Right ventricle myocardium superior (tissue), 1 donor: ENCODE measurements at places on chromosomes 11 and 22. TPM values are rescaled to one million over a fixed set of nuclear protein-coding genes. Genes with fewer than 3 reads are reported as not detected.

DNA sequence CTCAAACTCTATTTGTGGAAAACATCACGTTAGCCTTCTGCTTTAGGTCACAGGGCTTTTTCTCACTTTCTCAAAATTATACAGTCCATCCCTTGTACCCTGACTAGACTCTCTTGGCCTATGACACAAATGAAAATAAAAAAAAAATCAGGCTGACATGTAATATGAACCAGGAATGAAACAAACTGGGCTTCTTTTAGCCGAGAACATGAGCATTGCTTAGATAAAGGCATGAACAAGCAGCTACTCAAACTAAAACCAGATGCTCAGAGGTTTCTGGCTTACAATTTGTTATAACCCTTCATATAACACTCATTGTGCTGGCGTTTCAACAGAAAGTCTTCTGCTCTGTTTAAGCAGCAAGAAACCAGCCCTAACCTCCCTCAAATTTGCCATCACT is 265.5 kb upstream of the NARS2 start:
- DNase-seq, result no peak

- no peak for DNase-seq
These were observed 12.4 kb downstream of the POLR3H start for GRCh38 chr22:41531715-41532477.

DNA sequence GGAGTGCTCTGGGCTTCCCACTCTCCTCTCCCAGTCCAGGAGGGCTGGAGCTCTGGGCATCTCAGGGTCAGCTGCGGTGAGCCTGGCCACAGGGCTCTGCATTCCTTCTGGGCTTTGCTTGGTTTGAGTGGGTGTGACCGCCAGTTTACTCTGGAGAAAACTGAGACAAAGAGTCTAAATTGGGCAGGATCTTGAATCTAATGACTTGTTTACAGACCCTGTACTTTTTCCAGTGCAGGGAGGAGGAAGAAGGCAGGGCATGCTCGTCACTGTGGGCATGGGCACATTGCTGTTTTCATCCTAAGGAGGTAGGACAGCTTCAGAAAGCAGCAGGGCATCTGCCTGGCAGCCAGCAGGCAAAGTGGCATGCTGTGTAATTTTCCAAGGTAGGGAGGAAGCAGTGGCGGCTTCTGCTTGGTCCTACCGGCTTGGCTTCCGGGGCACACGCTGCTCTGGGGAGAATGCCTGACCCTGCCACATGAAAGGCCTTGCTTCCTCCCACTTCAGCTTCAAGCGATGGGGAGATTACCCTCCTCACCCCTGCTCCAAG is 22.9 kb downstream of the FLI1 start:
- DNase-seq, result no peak

DNA sequence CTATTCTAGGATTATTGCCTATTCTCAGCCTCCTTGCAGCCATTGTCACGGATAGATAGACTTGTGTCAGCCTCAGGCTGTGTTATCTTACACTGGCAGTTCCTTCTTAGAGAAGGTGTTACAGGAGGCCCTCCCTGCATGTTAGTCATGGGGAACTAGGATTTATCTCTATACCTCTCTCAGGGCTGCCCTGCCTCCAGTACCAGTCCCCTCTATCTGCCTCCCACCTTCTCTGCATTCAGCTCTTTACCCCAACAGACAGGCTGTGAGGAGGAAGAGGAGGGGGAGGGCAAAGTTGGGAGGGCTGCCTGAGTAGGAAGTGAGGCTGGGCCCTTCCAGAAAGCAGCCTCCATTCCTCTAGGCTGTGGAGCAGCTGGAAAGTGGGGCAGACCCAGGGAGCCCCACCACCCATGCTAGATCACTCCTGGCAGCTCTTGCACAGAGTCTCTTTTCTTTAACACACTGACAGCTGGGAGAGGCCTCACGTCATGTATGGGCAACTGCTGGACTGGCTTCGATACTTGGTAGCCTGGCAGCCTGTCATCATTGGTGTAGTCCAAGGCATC is 2.9 kb upstream of the IL18BP start:
- no peak for DNase-seq

GRCh38 chr11:93063086-93063485 is 93.6 kb downstream of the MTNR1B start:
- DNase-seq, result no peak

Gene KCNJ1
- not detected for total RNA-seq

Gene ANO1
- 6.2 TPM for total RNA-seq

DNA sequence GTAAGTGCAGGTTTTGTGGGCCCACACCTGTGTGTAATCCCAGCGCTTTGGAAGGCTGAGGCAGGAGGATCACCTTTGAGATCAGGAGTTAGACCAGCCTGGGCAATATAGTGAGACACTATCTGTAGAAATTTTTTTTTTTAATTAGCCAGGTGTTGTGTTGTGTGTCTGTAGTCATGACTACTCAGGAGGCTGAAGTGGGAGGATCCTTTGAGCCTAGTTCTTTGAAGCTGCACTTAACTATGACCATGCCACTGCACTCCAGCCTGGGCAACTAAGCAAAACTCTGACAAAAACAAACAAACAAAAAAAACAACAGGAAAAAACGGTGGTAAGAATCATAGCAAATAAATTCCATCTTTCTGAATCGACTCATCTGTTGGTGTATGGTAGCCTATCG is 268.6 kb upstream of the PDGFD start:
- DNase-seq, result no peak

Gene MS4A6A
- 49.6 TPM for total RNA-seq

Gene SCARF2
- 2.6 TPM for total RNA-seq

GRCh38 chr11:45921561-45922424 is 663 bp upstream of the LARGE2 start:
- DNase-seq, result peak; percentile 39

GRCh38 chr11:98027652-98028051 is 993.1 kb upstream of the CNTN5 start:
- no peak for DNase-seq

DNA sequence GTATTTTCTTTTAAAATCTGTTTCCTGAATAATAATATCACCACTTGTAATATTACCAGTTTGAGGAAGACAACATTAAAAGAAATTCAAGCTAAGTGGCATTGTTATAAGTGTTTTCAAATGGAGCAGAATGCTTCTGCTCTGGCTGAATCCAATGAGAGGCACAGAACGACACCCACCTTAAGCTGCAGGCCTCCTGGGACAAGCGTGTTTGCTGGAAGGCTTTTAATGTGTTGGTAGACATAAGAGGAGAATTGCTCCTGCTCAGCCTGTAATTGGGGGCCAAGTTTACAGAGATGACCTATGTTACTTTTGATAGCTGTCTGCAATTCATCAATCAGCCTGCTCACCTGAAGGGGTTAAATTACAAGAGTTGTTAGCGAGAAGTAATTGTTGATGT is 242.2 kb downstream of the DCDC1 start:
- DNase-seq, result no peak

DNA sequence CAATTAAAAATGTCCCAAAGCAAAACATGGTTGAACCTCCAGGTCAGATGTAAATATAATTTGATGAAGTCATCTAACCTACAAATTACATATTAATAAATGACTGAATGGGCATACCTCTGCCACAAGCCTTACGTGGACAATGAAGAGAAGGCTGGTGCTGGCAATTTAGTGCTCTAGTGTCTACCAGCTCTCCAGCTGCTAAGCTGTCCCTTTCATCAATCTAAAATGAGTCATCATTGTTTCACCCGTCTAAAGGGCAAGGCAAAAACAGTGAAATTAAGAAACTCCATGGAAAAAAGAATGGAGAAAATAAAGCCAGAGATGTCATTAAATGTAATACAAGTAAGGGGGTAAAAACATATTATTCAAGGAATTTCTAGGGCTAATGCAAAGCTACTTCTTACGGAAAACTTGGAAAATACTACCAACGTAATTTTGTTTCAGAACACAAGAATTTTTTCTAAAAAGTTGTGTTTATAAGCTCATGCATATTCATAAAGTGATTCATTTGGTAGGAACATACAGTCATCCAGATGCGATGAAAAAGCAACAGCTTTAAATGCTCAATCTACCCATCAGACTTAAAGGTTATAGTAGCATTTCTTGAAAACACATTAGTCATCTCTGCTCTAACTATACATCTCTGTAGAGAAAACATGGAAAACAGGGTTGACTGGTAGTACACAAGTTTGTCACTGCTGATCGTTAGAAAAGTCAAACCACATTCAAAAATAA is 71.5 kb downstream of the SIK3 start:
- DNase-seq, result no peak

Gene CDC42EP1
- 15.4 TPM for total RNA-seq

DNA sequence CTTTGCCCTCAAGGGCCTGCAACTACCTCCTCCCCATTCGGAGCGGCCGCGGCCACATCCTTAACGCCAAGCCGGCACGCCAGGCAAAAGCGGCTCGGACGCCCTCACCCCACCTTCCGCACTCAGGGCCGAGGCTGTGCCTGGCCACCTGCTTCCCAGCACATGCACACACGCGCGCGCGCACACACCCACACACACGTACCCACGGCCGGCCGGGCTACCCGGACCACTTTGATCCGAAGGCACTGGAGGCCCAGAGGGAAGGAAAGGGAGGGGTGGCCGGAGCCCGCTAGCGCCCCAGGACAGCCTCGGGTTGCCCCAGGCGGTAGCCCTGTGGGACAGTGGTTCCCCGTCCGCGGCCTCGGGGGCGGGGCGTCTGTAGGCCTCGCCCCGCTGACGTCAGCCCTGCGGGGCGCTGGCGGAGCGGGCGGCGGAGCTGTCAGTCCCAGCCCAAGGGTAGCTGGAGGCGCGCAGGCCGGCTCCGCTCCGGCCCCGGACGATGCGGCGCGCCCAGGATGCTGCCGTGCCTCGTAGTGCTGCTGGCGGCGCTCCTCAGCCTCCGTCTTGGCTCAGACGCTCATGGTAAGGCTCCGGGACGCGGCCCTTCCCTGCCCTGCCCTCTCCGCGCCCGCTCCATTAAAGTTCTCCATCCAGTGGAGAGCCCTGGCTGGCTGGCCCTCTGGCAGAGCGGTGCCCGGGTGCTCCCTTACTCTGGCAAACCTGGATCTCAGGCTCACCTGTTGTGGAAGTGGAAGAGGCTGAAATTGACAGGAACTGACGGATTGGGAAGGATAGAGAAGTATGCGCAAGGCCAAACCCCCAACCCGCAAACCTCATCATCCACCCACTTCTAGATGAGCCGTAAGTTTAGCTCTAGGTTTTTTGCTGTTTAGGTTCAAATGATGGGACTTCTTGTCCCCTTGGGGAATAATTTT is at the start of gene IL10RA:
Gene IL10RA, plus strand, starts transcription at position 442 of the 935 bp plus-strand sequence. Its CDS starts 74 bp downstream, at position 516.
- DNase-seq, result peak; percentile 93

Gene FOLH1
- total RNA-seq, result 0.27 TPM

Gene RIMBP3B
- not detected for total RNA-seq

Gene KRTAP5-2
- total RNA-seq, result not detected

Gene CCDC157
- total RNA-seq, result 0.51 TPM

DNA sequence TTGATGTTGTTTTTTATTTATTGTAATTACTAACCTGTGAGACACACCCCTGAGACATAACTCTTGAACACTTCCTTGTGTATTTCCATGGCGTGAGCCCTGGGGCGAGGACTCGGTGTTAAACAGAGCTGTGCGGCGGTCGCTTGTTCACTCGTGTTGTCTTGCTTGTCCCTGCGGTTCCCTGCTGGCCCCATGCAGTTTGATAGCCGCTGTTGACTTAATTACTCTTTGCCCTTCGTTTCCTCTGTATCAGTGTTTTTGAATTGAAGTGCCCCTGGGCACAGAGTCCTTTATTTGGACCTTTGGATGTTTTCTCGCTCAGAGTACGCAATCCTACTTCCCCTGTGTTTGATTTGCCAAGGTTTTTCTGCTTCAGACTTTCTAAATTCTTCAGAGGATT is 52.7 kb downstream of the TBC1D22A start:
- DNase-seq, result no peak

Gene SHANK2
- total RNA-seq, result 0.11 TPM

DNA sequence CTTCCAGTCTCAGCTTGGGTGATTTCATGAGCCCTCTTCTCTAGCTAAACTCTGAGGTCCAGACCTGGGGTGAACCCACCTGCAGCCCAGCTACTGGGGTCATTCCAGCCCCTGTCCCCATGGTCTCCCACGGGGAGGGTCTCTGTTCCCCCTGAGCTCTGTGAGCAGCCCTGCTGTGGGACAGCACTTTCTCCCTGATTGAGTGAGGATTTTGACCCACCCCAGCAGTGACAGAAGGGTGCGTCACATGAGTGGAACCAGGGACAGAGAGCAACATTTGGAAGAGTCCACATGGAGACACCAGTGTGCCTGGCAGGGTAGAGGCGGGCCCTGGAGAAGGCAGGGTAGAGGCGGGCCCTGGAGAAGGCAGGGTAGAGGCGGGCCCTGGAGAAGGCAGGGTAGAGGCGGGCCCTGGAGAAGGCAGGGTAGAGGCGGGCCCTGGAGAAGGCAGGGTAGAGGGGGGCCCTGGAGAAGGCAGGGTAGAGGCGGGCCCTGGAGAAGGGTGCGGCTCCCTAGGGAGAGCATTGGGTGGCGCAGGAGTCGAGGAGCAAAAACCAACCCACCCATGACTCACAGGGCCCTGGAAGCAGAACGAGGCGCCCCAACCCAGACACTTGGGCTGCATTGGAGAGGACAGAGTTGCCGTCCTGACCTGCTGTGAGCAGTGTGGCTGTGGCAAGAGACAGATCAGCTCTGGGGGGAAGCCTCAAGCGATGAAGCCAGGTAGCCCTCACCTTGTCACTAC is 227.7 kb upstream of the B3GAT1 start:
- DNase-seq, result no peak

Gene SORL1
- total RNA-seq, result 4.7 TPM

Gene NAALAD2
- total RNA-seq, result 1.2 TPM

DNA sequence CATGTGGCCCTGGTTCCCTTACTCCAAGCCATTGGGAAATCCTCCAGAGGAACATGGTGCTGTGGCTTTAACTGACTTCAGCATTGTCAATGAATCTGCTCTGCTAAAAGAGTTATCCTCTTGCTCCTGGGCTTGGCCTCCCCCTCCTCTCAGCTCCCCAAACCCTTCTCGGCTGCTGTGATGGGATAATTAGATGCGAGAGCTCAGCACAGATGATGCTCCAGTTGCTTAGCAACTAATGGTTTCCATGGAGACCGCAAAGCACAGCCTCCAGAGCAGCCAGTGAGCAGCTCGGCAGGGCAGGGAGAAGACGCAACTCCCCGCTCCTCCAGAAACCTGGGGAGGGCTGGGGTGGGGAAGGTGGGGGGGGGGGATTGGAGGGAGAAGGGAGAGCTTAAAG is 2.8 kb upstream of the UPK2 start:
- DNase-seq, result no peak
